ENCODE measurements at places on chromosomes 5 and 9.

- no peaks in the 10 kb centered on the region for H3K36me3 ChIP-seq
- DNase-seq, result no peak
- H3K27ac ChIP-seq, result no peak overlapping the region
- H3K4me1 ChIP-seq, result no peaks in the 10 kb centered on the region
Measured at GRCh38 chr9:137916540-137916939, 39.0 kb downstream of the CACNA1B start.

GRCh38 chr5:565782-566440 is 41.7 kb upstream of the SLC9A3 start:
- no peak overlapping the region for H3K4me3 ChIP-seq
- no peaks in the 10 kb centered on the region for H3K4me1 ChIP-seq
- H3K27ac ChIP-seq, result no peak overlapping the region
- no peak for DNase-seq
- peaks cover 4% of the 10 kb centered on the region for H3K27me3 ChIP-seq

- no peaks in the 10 kb centered on the region for H3K4me1 ChIP-seq
- H3K27ac ChIP-seq, result no peak overlapping the region
- H3K27me3 ChIP-seq, result no peaks in the 10 kb centered on the region
- DNase-seq, result no peak
- no peaks in the 10 kb centered on the region for H3K36me3 ChIP-seq
- no peak overlapping the region for H3K4me3 ChIP-seq
Measured at GRCh38 chr5:147673791-147674190, 108.7 kb downstream of the JAKMIP2 start.

GRCh38 chr5:61965069-61965468 is 340.9 kb upstream of the KIF2A start:
- H3K4me1 ChIP-seq, result no peaks in the 10 kb centered on the region
- DNase-seq, result no peak
- H3K36me3 ChIP-seq, result no peaks in the 10 kb centered on the region
- H3K27me3 ChIP-seq, result no peaks in the 10 kb centered on the region
- no peak overlapping the region for H3K4me3 ChIP-seq
- H3K27ac ChIP-seq, result no peak overlapping the region

GRCh38 chr9:7536310-7536939 is 263.2 kb downstream of the DMAC1 start:
- no peaks in the 10 kb centered on the region for H3K36me3 ChIP-seq
- no peaks in the 10 kb centered on the region for H3K27me3 ChIP-seq
- H3K27ac ChIP-seq, result no peak overlapping the region
- no peaks in the 10 kb centered on the region for H3K4me1 ChIP-seq

Data from uterus (tissue), 4 donors.